ENCODE measurements at places on chromosomes 11 and 22. TPM values are rescaled to one million over a fixed set of nuclear protein-coding genes. Genes with fewer than 3 reads are reported as not detected.

GLB1L3 gene
- not detected for total RNA-seq

CSKMT gene
- 4.7 TPM for total RNA-seq

TPH1 gene
- total RNA-seq: under 0.01 TPM

MYRF gene
- total RNA-seq: not detected

MUC5AC gene
- total RNA-seq: under 0.01 TPM

TAF1D gene
- total RNA-seq: 164 TPM

TREH gene
- 0.52 TPM for total RNA-seq

NAALADL1 gene
- total RNA-seq: 8.4 TPM

ACTN3 gene
- total RNA-seq: 156 TPM

CTSF gene
- 27.1 TPM for total RNA-seq

LAMTOR1 gene
- total RNA-seq: 42.3 TPM

DERL3 gene
- total RNA-seq: 1.0 TPM

MYO18B gene
- total RNA-seq: 144 TPM

CDKN1C gene
- 209 TPM for total RNA-seq

OR52E4 gene
- not detected for total RNA-seq

MS4A4A gene
- total RNA-seq: 11.5 TPM

TCN2 gene
- 5.2 TPM for total RNA-seq

PRG3 gene
- 2.6 TPM for total RNA-seq

TRPM5 gene
- total RNA-seq: under 0.01 TPM

GTSE1 gene
- total RNA-seq: 3.1 TPM

ZNRF3 gene
- total RNA-seq: 7.3 TPM

MCHR1 gene
- total RNA-seq: 1.6 TPM

OR52I1 gene
- total RNA-seq: not detected

MEI1 gene
- 3.1 TPM for total RNA-seq

SCGB2A2 gene
- total RNA-seq: not detected

FAM181B gene
- under 0.01 TPM for total RNA-seq

OR8K1 gene
- total RNA-seq: not detected

SGSM1 gene
- total RNA-seq: under 0.01 TPM

CALCA gene
- total RNA-seq: not detected

RCOR2 gene
- 4.2 TPM for total RNA-seq

ACCSL gene
- total RNA-seq: not detected

ATF4 gene
- 136 TPM for total RNA-seq

MRGPRX3 gene
- total RNA-seq: not detected

TRIM66 gene
- 1.6 TPM for total RNA-seq

BRSK2 gene
- total RNA-seq: 1.0 TPM

PTPMT1 gene
- total RNA-seq: 18.8 TPM

OR4A16 gene
- not detected for total RNA-seq

OR52N5 gene
- total RNA-seq: not detected

QSER1 gene
- total RNA-seq: 29.2 TPM

BBS1 gene
- 14.6 TPM for total RNA-seq

ZNRD2 gene
- 23.0 TPM for total RNA-seq

SELENOH gene
- 61.1 TPM for total RNA-seq

APOBEC3B gene
- 1.6 TPM for total RNA-seq

BTG4 gene
- total RNA-seq: not detected

OR2D2 gene
- total RNA-seq: not detected

MUC2 gene
- not detected for total RNA-seq

GPR83 gene
- not detected for total RNA-seq

NRXN2 gene
- total RNA-seq: 9.4 TPM

SLC25A1 gene
- total RNA-seq: 17.2 TPM

CBLIF gene
- not detected for total RNA-seq

MRGPRF gene
- total RNA-seq: 16.7 TPM

MS4A6E gene
- not detected for total RNA-seq

APOBEC3F gene
- 1.0 TPM for total RNA-seq

KCNK4 gene
- total RNA-seq: not detected

PTPN5 gene
- not detected for total RNA-seq
